Calu3 (cell line): ENCODE measurements at places on chromosomes 6 and 20. TPM values are rescaled to one million over a fixed set of nuclear protein-coding genes. Genes with fewer than 3 reads are reported as not detected.

The C6orf163 gene
- total RNA-seq: 5.9 TPM in 2 replicates

The ALDH5A1 gene
- total RNA-seq: 22.2 and 23.2 TPM in 2 replicates

The TRIM31 gene
- total RNA-seq: 161 and 181 TPM in 2 replicates

The NMBR gene
- not detected in 2 replicates for total RNA-seq

The CD83 gene
- 5.1 and 6.5 TPM in 2 replicates for total RNA-seq

The DUSP15 gene
- 0.47 TPM in 1 of 2 replicates, not detected in the other for total RNA-seq

The BMP7 gene
- total RNA-seq: not detected in 2 replicates

The MATN4 gene
- 0.17 and 0.29 TPM in 2 replicates for total RNA-seq

The FOXQ1 gene
- total RNA-seq: 46.1 and 51.0 TPM in 2 replicates

The SYCP2 gene
- total RNA-seq: 56.0 and 58.1 TPM in 2 replicates

The NKX2-4 gene
- not detected in 2 replicates for total RNA-seq

The ZNF343 gene
- 6.5 and 6.8 TPM in 2 replicates for total RNA-seq

The NUDT3 gene
- total RNA-seq: 43.9 and 48.4 TPM in 2 replicates

The PNPLA1 gene
- 0.19 and 0.20 TPM in 2 replicates for total RNA-seq

The MEP1A gene
- total RNA-seq: not detected in 2 replicates

The PCMTD2 gene
- 61.2 and 62.2 TPM in 2 replicates for total RNA-seq

The SNTA1 gene
- total RNA-seq: 5.1 and 7.6 TPM in 2 replicates

The CLPSL2 gene
- total RNA-seq: not detected in 2 replicates

The TRMT6 gene
- total RNA-seq: 14.2 and 15.5 TPM in 2 replicates

The KCNK5 gene
- 62.4 and 77.5 TPM in 2 replicates for total RNA-seq

The C20orf204 gene
- 4.9 and 5.0 TPM in 2 replicates for total RNA-seq

The THBS2 gene
- not detected in 2 replicates for total RNA-seq

The BCAS1 gene
- total RNA-seq: 11.1 and 16.9 TPM in 2 replicates

The SLC26A8 gene
- total RNA-seq: 0.10 TPM in 1 of 2 replicates, not detected in the other

The LHFPL5 gene
- 0.42 and 0.66 TPM in 2 replicates for total RNA-seq

The RAB5IF gene
- 235 and 250 TPM in 2 replicates for total RNA-seq

The SEC63 gene
- total RNA-seq: 106 and 135 TPM in 2 replicates

The MUCL3 gene
- total RNA-seq: 0.07 and 0.15 TPM in 2 replicates

The ANKEF1 gene
- total RNA-seq: 9.0 and 11.0 TPM in 2 replicates

The C4B gene
- 7.8 and 13.4 TPM in 2 replicates for total RNA-seq

The PPP1R14C gene
- 2.7 and 3.6 TPM in 2 replicates for total RNA-seq

The ZCCHC3 gene
- total RNA-seq: 10.9 and 11.1 TPM in 2 replicates
